SJSA1 (cell line): ENCODE measurements at places on chromosomes 1 and 21.

DNA sequence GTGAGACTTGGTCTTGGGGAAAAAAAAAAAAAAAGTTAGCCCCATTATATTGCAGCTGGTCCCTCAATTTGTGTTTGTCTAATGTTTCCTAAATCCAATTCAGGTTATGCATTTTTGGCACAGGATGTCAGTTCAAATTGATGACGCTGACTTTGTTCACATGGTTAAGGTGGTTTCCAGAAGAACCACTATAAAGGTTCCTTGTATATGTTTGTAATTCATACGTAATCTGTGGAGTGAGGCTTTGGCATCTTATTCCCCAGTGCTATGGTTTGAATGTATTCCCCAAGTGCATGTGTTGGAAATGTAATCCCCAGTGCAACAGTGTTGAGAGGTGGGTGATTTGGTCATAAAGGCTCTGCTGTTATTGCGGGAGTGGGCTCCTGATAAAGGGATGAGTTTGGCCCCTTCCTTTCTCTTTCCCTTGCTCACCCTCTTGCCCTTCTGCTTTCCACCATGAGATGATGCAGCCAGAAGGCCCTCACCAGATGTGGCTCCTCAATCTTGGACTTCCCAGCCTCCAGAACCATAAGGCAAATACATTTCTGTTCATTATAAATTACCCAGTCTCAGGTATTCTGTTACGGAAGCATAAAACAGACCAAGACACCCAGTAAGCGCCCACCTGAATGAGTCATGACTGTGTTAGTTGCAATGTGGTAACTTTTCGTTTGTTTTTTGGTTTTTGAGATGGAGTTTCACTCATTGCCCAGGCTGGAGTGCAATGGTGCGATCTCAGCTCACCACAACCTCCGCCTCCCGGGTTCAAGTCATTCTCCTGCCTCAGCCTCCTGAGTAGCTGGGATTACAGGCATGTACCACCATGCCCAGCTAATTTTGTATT lies 19.5 kb upstream of the HLCS start:
- no peak for DNase-seq

DNA sequence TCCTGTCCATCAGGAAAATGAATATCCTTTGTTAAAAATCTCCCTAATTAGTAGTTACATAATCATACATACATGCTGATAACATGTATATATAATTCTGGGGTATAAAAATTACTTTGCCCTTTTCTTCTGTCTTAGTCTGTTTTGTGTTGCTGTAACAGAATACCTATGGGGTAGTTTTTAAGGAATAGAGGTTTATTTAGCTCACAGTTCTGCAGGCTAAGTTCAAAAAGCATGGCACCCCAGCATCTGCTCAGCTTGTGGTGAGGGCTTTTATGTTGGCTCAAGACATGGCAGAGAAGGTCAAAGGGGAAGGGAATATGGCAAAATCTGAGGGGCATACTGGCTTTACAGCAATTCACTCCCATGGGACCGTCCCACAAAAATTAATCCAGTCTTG lies 16.3 kb upstream of the RPS6KC1 start:
- no peak for DNase-seq

GRCh38 chr1:241181471-241181870 lies 175.5 kb downstream of the RGS7 start:
- DNase-seq: no peak

DNA sequence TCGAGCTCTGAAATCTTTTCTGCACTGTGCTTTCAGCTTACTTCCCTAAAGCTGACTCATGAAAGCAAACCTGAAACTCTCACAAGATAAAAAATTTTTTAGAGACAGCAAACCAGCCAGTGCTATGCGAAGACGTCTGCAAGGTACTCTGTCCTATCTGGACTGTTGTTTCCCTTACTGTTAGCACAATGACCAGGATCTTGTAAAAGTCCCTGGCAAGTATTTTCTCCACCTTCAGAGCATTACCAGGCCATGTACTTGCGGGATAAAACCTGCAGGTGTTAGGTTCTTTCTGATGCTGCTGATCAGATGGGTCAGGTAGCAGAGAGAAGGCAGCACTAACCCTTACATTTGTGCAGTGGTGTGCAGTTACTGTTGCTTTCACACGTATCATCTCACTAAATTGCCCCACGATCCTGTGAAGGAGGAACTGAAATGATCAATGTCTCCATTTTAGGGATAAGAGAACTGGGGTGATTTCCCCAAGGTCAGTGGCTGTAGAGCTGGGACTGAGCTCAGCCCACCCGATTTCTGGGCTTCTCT lies 56.6 kb downstream of the PLXNA2 start:
- no peak for DNase-seq

- DNase-seq: no peak
Observed at GRCh38 chr1:5906116-5906515, 86.1 kb downstream of the NPHP4 start.

GRCh38 chr21:42446531-42446930 lies 42.8 kb downstream of the UBASH3A start:
- no peak for DNase-seq
